NCI-H524 treated with DMSO at 0.1 percent for 48 hours (cell line): ENCODE measurements at places on chromosomes 7 and 10.

DNA sequence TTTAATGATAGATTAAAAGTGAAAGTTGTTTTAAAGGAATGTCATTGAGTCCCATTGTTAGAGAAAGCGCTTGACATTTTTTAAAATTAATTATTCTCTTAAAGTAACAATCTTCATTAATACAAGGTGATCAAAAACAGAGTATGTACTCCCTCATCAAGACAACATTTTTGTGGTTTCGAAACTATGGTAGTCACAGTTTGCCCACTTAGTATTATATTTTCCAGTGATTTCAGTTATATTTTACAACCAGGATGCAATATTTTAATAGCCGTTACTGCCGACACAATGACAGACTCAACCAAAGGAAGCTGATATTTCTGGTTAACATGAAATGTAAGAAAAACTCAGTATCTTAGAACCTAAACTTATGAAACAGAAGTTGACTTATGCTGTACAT, 31.3 kb downstream of the MKX start:
- DNase-seq: no peak

DNA sequence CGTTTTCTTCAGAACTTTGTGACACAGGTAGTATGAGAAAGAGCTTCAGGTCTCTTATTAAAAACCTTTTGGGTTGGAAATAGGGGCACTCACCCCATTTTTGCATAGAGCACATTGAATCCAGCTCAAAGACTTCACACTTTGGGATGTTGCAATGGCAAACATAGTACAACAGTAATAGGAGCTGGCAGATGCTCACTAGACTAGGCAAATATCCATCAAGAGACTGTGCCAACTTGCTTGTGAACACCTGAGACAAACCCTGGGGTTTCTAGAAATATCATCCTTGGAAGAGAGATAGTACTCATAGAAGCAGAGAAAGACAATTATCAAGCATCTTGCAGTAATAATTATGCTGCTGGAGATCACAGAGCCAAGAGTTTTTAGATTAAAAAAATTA, 280.0 kb downstream of the CACNA2D1 start:
- DNase-seq: no peak

- no peak for DNase-seq
Measured at GRCh38 chr10:111473361-111473760, 396.5 kb downstream of the ADRA2A start.

GRCh38 chr7:150866932-150867564, 14.7 kb downstream of the AOC1 start:
- no peak for DNase-seq

DNA sequence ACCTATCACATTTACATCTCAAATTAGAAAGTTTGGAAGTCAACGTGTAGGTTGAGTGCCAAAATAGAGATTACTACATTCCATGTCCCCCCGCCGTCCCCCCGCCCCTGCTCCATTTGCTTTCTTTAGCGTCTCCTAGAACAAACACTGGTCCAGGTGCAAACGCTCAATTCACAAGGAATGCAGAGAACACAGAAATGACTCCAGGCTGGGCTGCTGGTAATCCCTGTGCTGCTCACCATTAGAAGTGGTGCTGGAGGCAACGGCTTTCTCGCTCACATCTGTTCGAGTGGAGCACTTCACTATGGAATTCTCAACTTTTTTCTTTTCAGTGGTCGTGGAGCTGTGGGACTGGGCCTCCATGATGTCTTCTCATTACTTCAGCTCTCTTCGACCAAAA, 14.1 kb downstream of the GLI3 start:
- DNase-seq: no peak

GRCh38 chr10:102476466-102477141, 25.3 kb upstream of the C10orf95 start:
- no peak for DNase-seq

- DNase-seq: no peak
Measured at GRCh38 chr10:18498998-18499397, 152.4 kb downstream of the NSUN6 start.

GRCh38 chr10:108443636-108444035, 1279.1 kb upstream of the SORCS1 start:
- no peak for DNase-seq

DNA sequence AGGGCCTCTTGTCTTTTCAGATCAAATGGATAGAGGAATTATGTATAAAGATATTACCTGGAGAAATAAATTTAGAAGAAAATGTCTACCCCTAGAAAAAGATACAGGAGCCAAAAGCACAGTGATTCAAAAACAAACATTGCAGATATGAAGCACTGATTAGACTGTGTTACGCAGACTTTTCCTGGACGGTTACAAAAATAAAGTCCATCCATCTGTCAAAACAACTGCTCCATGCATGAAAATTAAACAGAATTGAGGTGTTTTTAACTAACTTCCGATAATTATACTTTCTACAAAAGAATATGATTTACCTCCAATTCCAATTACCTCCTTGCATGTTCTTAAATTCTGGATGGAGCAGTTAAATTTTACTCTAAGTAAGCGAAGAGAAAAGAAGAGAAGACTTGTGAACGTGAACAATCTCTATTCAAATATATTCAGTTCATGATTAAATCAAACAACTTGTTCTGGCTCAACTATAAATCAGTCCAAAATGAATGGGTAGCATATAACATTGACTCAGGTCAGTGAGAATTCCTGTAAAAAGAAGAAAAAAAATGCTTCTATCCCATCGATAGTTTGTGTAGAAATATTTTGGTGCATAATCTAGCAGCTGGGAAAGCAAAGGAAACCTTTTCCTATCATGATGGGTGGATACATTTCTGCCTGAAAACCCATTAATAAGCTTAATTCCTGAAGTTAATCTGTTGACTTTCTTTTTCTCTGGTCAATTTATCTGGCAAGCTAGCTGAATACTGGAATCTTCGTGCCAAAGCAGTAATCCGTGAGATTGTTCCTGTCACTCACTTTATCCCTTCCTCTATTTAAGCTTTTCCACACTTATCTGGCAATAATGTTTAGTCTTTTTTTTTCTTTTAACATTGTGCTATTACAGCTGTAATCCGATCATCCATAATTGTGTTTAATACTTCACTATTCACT, 80.4 kb downstream of the SEMA3A start:
- DNase-seq: no peak

DNA sequence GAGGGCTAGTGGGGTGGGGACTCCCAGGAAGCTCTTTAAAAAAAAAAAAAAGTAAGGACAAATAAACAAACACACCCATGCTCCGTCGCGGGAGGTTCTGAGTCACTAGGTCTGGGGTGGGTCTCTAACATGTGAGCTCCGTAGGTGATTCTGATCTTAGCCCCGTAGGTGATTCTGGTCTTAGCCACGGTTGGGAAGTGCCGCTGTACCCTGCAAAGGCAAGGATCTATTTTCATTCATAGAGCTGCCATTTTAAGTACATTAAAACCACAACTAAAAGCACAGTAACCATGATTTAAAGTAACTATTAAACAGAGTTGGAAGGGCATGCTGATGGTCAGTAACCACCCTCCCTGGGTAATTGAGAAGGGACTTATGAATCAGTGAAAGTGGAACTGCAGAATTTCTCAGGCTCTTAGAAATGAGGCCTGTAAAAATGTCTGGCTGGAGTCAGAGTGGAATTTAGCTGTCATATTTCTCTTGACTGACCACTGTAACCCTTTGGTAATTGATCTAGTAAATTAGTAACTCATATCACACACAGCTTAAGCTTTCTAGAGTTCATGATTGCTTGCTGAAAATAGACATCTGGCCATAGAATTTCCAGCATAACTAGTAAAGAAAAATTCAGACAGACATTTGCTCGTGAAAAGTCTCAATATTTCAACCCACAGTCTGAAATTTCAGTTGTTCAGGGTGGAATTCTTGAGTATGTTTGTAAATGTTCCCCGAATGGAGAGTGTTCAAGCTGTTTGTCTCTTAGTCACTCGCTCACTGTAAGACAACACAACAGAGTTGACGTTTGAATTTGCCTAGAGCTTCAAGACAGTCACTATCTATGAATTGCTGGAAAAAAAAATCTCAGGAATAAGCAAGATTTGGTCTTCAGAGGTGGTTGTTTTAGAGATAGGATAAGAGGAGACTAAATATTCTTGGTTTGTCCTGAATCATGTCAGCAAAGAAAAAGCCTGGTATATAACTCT, 34.2 kb upstream of the TCF7L2 start:
- DNase-seq: no peak

DNA sequence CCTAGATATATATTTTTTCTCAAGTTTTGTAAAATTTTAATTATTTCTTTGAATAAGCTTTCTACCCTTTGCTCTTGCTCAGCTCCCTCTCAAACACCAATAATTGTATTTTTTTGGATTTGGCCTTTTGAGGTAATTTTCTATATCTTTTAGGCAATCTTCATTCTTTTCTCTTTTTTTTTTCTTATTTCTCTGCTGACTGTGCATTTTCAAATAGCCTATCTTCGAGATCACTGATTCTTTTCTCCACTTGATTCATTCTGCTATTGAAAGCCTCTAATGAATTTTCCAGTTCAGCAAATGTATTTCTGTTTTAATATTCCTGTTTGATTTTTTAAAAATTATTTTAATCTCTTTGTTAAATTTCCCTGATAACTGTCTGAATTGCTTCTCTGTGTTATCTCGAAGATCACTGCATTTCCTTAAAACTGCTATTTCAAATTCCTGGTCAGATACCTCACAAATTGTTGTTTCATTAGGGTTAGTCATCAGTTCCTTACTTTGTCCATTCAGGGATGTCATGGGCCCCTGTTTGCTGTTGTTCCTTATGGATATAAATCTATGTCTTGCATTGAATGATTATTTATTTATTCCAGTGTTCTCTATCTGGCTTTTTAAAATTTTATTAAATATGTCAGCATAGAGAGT, 100.1 kb upstream of the UNC5B start:
- DNase-seq: no peak

GRCh38 chr10:6390213-6390845, 187.6 kb downstream of the PFKFB3 start:
- DNase-seq: no peak

DNA sequence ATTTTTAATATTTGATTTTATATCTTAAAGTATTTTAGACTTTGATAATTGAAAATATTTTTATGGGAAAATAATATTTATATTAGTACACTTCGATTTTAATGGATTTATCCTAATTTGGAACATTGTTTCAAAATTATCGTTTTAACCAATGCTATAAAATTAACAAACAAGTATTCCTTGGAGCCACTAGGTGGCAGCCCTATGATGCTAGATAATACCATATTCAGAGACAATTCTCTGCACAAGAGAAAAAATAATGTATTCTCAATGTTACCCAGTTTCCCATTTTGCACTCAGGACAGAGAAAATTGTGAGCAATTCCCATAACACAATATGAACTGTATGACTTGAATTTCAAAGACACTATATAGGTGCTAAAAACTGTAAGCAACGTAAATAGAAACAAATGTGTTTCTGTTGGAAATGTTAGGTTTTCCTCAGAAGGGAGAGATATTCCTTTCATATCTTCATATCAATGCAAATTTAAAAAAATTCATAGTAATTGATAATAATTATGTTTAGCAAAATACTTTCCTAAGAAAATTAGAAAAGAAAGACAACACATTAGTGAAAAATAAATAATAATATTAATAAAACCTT, 237.8 kb downstream of the SEMA3E start:
- no peak for DNase-seq

GRCh38 chr7:94374231-94374630, 20.5 kb upstream of the COL1A2 start:
- no peak for DNase-seq

DNA sequence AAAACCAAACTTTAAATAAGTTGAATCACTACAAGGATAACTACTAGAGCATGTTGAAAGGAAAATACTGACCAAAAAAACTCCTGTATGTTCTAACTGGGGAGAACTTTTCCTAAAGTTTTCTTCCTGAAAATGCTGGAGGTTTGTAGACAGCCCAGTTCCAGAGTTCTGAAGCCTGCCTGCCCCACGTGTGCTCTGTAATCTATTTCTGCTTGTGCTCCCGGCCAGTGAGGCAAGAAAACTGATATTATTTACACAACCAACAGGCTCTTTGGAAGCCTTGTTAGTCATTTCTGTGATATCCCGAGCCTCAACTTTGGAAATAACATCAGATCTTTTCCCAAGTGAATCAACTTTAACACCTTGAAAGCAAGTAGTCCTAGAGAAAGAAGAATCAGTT, 46.7 kb downstream of the ZFAND4 start:
- no peak for DNase-seq

DNA sequence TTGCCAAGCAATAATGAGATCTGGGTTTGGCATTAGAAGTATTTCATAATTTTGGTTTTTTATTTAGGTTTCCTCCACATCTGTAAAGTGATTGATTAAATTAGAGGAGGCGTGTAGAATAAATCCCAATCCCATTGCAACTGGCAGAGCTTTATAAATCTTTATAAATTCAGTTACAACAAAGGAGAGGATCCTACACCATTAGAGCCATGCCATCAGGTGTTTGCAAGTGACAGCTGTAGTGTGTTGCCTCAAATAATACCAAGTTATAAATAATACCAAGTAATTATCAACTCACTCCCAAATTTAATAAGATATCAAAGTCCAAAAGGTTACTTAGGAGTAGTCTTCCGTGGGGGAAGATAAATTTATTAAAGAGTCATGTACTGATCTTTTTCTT, 62.2 kb downstream of the PODXL start:
- no peak for DNase-seq

- DNase-seq: no peak
Measured at GRCh38 chr7:83681200-83681778, 32.4 kb upstream of the SEMA3E start.

DNA sequence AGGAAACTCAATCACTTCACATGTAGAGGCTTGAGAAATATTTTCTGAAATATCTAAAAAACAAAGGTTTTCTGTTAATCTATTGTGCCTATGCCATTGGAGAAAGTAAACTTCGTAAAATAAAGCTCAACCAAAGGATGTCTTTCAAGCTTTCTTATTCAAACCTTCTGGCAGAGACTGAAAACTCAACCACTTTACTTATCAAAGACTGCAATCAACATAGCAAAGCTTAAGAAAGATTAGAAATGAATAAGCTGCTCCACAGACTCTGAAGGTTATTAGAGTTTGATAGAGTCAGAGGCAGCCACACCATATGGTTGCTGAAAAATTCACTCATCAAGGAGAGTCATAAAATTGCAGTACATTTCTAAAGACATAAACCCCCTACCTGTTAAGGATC, 245.8 kb upstream of the MEOX2 start:
- peak; percentile 48 for DNase-seq

DNA sequence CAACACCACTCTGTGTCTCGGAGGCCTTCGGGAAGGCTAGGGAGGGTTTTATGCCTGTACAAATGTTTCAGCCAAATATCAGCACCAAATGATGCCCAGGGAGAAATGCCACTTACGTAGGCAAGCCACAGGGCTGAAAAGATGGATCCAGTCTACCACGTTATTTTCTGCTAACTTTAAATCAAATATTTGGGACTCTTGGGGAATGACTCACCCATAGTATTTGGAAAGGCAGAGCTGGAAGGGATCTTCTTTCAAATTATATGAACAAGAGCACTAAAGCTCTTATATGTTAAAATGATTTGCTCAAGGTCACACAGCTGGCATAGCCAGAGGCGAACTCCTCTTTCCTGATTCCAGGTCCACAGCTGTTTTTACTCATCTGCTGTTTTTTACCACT, 591.4 kb downstream of the SORCS1 start:
- no peak for DNase-seq

GRCh38 chr10:8369666-8370065, 315.2 kb downstream of the GATA3 start:
- DNase-seq: no peak

- no peak for DNase-seq
Measured at GRCh38 chr7:29138588-29138987, 7.7 kb downstream of the CPVL start.
